Stimulated activated CD8-positive, alpha-beta memory T cell treated with anti-CD3 and anti-CD28 coated beads, Interleukin-4, amount 100 ng/mL, for 48 hours (primary cell): ENCODE measurements at places on chromosomes 6 and 20.

DNA sequence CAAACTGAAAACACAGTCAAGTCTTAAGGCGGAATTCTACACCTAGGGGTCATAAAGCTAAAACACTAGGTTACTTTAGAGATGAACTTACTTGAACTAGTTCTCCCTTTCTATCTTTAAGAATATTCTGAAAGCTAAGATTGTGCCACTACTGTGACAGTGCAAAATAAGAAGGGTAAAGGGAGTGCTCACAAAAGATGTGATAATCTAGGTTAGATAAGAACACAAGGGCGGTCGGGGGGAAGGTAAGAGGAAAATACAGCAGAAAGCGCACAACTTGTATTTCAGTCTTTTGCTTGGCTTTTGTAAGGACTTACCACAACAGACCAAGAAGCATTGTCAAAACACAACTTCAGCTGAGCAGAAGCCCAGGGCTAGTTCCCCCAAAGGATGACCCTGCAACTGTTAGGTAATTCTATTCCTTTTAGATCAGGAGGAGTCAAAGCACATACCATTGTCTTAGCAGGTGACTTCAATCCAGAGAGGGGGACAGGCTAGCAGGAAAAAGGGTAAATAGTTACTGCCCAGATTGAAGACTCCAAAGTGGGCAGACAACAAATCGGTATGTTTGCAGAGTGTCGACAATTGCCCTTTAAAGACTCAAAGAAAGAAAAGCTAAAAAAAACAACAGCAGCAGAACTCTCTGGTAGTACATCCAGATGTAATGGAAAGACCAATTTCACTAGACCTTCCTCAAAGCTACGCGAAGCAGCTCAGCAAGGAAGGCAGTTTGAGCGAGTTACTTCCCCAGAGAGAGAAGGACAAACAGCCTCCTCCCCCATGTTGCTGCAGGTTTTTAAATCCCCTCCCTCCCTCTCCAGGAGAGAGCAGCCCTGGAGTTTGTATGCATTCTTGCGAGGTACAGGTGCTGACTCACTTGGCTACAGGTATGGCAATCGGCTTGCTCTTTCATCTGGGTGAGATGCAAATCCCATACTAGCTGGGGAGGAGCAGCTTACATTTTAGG, 59.0 kb downstream of the RIPOR2 start:
- no peak for DNase-seq

DNA sequence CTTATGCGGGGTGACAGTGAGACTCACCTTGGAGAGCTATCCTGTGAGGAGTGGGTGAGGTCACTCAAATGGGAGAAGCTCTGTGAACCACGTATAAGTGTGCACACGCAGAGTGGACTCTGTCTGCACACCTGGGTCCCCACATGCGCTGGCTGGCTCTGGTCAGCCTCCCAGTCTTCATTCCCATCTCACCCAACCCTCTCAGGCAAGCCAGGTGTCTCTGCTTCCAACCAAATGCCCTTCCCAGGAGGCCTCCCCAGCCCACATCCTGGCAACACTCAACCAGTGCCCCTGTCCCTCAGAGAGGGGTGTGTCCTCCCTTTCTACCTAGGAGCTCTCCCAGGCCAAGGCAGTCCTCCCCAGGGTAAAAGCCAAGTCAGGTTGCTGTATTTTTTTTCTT, 8.0 kb upstream of the PI16 start:
- no peak for DNase-seq

- DNase-seq, result no peak
Measured at GRCh38 chr6:61977099-61977498, 308.9 kb downstream of the KHDRBS2 start.

DNA sequence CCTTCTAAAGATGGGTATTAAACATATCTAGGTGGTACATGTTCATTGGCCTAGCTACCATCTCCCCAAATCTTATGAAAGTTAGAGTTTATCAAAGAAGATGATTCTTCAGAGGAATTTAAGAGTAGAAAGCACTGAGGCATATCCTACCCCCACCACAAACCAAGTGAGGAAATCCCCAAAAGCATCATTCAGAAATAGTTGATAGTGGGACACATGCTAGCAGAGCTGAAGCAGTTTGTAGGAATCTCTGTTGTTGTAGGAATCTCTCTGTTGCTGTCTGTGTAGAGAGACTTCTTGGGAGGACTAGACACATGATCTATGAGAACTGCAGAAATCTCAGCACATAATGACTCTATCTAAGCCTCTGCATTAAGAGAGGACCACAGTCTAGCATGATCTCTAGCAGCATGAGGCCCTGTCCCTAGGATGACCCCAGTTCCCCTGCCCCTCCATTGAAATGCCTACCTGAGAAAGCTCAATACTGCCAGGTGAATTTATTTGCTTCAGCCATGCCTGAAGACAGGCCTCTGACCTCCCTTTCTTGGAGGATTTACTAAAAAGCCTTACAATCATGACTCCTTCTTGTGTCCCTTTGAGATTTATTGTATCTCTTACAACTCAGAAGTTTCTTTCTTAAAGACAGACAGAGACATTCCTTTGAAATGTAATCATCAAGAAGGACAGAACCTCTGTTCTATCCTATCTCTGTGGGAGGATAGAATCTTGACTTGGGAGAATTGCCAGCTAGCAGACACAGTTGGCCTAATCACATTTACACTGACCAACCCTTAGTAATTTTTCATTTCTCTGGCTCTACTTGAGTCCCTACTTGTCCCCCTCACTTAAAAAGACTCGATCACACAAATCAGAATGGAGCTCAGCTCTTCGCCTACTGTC, 582.4 kb downstream of the PHF3 start:
- no peak for DNase-seq
